GM12864 (cell line): ENCODE measurements at places on chromosomes 16 and 17.

GRCh38 chr16:76213860-76214259 lies 63.3 kb upstream of the CNTNAP4 start:
- DNase-seq = no peak

DNA sequence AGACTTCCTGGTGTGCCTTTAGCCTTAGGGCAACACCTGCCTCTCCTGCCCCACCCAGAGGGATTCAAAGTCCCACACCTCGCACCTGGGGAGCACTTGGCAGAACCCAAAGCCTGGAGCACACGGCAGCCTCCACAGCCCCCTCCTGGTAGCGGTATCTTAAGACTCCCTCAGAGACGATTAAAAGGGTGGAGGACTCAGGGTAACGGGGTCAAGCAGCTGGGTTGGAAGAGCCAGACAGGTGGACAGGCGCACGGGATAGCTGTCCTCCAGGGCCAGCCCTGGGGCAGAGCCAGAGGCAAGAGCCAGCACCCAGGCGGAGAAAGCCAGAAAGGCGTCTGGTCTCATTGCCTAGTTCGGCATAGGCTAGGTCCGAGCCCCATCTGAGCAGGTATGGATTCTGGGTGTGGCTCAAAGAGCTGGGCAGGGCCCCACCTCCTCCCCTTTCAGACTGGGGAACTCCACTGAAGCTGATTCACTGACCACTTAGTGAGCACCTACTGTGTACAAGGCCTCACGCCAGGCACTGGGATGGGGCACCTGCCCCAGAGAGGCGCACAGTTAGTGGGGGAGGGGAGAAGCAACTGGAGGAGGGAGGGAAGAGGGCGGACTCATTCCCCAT lies 55.0 kb upstream of the MEAK7 start:
- no peak for DNase-seq

DNA sequence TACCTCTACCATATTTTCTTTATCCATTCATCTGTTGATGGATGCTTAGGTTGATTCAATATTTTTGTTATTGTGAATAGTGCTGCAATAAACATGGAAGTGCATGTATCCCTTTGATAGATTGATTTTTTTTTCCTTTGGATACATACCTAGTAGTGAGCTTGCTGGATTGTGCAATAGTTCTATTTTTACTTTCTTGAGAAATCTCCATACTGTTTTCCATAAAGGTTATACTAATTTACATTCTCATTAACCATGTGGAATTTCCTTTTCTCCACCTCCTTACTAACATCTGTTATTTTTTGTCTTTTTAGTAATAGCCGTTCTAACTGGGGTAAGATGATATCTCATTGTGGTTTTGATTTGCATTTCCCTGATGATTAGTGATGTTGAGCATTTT lies 124.6 kb upstream of the TOX3 start:
- no peak for DNase-seq

GRCh38 chr16:68400083-68400923 lies 48.0 kb downstream of the SMPD3 start:
- DNase-seq = no peak

- no peak for DNase-seq
Observed at GRCh38 chr16:49849037-49849753, 6.7 kb downstream of the ZNF423 start.

GRCh38 chr17:145671-146541 lies 8.5 kb downstream of the SCGB1C2 start:
- no peak for DNase-seq

GRCh38 chr17:45011767-45012166 lies 39.7 kb downstream of the DCAKD start:
- no peak for DNase-seq

GRCh38 chr17:15999974-16000827 lies 577 bp downstream of the TTC19 start:
- no peak for DNase-seq

- DNase-seq = no peak
Observed at GRCh38 chr17:1055751-1056645, 59.1 kb downstream of the TIMM22 start.

DNA sequence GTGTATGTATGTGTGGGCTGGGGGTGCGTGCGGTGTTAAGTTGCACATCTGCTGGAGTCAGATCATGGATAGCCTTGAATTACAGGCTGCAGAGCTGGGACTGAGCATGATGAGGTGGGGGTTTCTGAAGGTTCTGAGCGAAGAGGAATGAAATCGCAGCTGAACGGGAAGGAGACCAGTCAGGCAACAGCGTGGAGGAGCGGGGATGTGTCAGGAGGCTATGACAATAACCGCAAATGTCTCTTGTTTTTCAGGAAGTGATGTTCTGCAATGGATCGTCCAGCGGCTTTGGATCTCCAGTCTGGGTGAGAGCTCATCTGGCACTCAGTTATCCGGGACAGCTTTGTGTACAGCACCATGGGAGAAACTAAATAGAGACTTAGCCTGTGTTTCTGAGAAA lies 20.9 kb downstream of the RGS9 start:
- no peak for DNase-seq

- DNase-seq = no peak
Observed at GRCh38 chr17:44757045-44757917, 1.5 kb upstream of the ADAM11 start.

DNA sequence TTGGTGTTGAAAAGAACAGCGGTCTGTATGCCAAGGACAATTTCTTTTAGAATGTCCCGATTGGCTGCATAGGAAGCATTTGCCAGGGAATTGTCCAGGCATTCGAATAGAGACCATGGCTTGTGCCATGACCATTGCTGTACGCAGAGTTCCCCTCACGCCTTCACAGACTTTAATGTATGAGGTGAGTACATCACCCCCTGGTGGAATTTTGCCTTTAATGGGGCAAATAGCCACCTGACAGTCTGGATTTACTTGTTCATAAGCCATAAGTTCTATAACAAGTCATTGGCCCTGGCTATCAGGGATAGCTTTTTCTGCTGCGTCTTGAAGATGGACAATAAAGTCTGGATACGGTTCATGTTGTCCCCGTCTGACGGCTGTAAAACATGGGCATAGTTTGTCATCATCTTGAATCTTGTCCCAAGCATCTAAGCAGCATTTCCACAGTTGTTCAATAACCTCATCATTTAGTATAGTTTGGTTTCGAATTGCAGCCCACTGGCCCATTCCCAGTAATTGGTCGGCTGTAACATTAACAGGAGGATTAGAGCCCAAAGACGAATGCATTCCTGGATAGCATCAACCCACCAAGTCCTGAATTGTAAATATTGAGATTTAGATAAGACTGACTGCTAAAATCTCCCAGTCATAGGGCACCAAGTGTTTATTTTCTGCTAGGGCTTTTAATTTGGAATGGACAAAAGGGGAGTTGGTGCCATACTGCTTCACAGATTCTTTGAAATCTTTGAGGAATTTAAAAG lies 67.7 kb upstream of the ARL4D start:
- no peak for DNase-seq

- no peak for DNase-seq
Observed at GRCh38 chr17:79622122-79622601, 11.3 kb upstream of the RBFOX3 start.

GRCh38 chr17:6098823-6099180 lies 28.6 kb downstream of the WSCD1 start:
- DNase-seq = no peak

DNA sequence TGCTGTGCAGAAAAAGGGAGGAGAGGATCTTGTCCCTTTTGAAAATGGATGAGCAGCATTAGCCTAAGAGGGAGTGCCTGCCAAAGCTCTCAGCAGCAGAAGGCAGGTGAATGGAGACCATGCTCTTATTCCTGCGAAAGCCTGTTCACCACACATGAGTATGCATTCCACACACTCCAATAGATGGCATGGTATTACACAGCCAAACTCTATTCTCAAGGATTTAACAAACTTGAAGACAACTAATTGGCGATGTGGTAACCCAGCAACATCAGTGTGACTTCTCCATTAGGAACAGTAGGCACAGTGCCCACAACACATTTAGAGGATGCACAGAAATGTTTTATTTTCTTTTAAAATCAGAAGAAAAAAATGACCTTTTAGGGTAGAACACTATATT lies 77.8 kb downstream of the CDH11 start:
- DNase-seq = no peak

DNA sequence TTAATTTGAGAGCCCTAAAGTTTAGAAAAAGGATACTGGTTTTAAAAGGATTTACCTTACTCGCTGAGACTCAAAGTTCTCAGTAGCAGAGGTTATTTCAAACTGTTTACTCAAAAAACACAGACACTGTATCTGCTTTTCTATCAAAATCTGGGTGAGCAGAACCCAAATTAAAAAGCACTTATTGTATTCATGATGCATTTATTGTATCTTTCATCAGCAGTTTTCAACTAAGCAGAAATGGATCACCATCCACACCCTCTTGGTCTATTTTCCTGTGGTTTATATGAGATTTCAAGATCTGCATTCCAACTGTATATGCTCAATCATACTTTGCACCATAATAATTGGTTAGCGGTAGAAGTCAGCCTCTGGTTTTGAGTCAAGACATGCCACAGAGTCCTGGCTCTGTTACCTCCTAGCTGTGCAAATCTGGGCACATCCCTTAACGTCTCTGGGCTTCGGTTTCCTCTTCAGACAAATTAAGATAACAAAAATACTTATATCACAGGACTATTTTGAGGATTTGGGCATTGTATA lies 109.5 kb downstream of the ASIC2 start:
- DNase-seq = no peak

- no peak for DNase-seq
Observed at GRCh38 chr17:71934520-71934919, 186.3 kb upstream of the SOX9 start.
